Activated CD4-positive, alpha-beta memory T cell treated with anti-CD3 and anti-CD28 coated beads for 36 hours (primary cell): ENCODE measurements at places on chromosomes 3 and 15. TPM values are rescaled to one million over a fixed set of nuclear protein-coding genes. Genes with fewer than 3 reads are reported as not detected.
A peak's percentile ranks its signal among the peaks of the same experiment; 100 is the strongest.

DNA sequence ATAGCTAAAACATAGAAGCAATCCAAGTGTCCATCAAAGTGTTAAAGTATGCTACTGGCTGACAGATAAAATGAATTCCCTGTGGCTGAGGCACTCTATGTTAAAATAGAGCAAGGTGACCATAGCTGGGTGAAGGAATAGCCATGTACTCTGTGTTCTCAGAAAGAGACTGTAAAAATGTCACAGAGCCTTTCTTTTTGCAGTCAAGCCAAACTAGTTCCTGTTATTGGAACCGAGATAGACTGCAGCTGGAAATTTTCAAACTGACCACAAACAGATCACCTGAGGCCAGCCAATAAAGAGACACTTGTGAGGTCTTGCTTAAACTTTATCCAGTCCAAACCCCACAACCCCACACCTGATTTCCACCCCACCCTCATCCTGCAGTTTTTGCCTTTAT lies 422.8 kb upstream of the NAALADL2 start:
- DNase-seq: no peak

The RTP4 gene
- total RNA-seq: 1.7 TPM

GRCh38 chr3:4030624-4031023 lies 231.4 kb downstream of the LRRN1 start:
- no peak for DNase-seq

- no peak for DNase-seq
Observed at GRCh38 chr15:78396976-78397375, 41.0 kb upstream of the IREB2 start.

The ZBED2 gene
- 609 TPM for total RNA-seq

The THRB gene
- total RNA-seq: not detected

The DAZL gene
- total RNA-seq: not detected

The LDHAL6B gene
- total RNA-seq: not detected

DNA sequence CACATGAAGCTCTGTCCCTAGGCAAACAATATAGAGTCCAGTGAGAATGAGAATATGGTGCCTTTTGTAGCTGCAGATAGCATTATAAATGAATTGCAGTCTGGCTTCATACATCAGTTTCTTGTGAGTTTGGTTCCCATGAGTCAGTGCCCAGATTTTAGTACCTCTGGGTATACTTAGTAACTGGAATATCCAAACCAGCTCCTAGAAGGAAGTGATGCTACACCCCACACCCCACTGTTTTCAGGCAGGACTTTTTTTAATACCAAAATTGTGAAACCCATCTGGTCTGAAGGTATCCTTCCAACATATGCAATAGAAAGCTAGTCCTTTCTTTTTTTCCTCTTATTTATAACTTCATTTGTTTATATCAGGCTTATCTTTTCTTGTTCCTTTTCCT lies 42.1 kb upstream of the FOXP1 start:
- DNase-seq: no peak

DNA sequence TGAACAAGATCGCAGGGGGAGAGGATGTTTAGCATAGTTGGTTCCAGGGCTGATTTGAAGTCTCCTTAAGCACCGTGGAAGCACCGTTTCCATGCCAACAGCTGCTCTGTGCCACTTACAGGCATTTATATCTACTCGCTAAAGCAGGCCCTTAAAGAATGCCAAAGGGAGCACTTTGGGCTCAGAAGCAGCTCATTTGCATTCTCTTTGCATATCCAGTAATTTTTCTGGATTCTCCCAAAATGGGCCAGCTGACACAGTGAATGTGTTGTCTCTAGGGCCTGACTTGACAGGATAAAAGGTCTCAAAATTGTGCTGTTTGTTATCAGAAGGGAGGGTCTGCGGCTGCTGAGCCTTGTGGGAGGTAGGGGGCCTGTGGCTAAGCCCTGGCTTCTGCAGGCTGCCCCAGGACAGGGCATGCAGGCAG lies 138.6 kb downstream of the FBLN2 start:
- DNase-seq: no peak

- no peak for DNase-seq
Observed at GRCh38 chr3:65617787-65618186, 420.9 kb downstream of the MAGI1 start.

The CHST2 gene
- 4.5 TPM for total RNA-seq

The PPM1L gene
- total RNA-seq: 2.7 TPM

GRCh38 chr3:71183549-71183948 lies 400.0 kb downstream of the FOXP1 start:
- DNase-seq: no peak

GRCh38 chr3:118501152-118501551 lies 533.5 kb downstream of the IGSF11 start:
- DNase-seq: no peak

GRCh38 chr3:52483577-52484381 lies 11.4 kb upstream of the STAB1 start:
- no peak for DNase-seq

- DNase-seq: no peak
Observed at GRCh38 chr3:159616234-159616825, 372.3 kb upstream of the IL12A start.

- no peak for DNase-seq
Observed at GRCh38 chr15:44366971-44367370, 60.5 kb upstream of the CTDSPL2 start.

DNA sequence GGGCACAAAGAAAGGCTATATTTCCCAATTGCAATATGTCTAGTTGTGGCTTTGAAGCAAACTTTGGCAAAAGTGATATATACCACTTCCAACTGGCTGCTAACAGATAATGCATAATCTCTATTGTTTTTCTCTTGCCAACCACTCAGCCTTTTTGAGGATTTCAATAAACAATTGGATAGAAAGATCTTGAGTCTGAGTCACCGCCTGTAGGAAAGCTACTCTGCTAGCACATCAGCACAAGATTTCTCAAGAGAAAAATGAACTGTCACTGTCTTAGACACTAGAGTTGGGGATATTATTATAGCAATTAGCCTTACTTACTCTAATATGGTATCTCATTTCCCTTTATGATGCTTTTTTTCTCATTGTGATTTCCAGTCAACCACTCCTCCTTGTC lies 119.7 kb downstream of the SST start:
- no peak for DNase-seq

DNA sequence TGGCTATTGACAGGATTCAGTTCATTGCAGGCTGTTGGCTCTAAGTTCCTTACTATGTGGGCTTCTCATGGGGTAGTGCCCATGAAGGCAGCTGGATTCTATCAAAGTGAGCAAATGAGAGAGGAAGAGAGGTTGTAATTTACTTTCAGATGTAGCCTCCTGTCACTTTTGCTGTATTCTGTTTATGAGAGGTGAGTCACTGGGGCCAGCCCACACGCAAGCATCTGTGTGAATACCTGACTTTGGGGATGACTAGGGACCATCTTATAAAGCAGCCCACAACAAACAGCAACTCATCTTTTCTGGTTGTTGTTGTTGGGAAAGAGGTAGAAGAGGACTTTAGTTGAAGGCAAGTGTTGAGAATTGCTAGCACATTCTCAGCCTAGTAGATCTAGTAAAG lies 506.3 kb upstream of the GRM7 start:
- DNase-seq: no peak

The RTP1 gene
- total RNA-seq: not detected

DNA sequence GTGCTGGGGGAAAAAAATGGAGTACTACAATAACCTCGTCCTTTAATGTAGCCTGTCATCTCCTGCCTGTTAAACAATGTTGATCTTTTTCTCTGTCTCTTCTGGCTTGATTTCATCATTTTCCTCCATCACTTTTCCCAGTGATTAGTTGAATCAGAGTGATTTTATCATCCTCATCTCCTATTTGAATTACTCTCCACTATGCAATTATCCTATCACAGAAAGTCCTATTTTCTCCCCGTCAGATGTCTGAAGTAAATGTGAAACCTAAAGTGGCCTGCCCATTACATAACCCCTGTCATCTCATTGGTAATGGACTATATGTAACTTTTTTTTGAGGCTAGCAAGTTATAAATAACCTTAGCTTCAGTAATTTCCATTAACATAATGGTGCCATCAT lies 201.8 kb downstream of the CACNA2D3 start:
- no peak for DNase-seq

- DNase-seq: no peak
Observed at GRCh38 chr15:94015324-94015723, 216.0 kb upstream of the MCTP2 start.

- no peak for DNase-seq
Observed at GRCh38 chr3:172159962-172160538, 120.7 kb downstream of the FNDC3B start.

GRCh38 chr3:192830291-192831110 lies 87.2 kb downstream of the MB21D2 start:
- DNase-seq: no peak

DNA sequence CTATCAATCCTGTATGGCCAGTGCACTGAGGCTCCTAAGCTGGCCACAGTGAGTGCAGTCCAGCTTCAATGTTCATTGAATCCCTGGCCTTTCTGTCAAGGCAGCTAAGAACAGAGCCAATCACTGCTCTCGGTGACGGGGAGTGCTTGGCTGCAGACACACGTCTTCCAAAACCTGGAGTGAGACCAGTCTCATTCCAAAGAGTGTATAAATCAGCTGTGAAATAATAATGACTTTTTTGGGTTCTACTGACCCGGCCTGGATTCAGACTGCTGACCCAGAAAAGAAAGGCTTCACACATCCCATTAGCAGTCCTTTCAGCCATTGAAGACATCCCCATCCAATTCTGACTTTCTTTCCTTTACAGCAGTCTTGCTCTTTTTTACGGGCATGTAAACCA lies 665.5 kb downstream of the GBE1 start:
- DNase-seq: no peak

The DUOXA1 gene
- total RNA-seq: 0.19 TPM

DNA sequence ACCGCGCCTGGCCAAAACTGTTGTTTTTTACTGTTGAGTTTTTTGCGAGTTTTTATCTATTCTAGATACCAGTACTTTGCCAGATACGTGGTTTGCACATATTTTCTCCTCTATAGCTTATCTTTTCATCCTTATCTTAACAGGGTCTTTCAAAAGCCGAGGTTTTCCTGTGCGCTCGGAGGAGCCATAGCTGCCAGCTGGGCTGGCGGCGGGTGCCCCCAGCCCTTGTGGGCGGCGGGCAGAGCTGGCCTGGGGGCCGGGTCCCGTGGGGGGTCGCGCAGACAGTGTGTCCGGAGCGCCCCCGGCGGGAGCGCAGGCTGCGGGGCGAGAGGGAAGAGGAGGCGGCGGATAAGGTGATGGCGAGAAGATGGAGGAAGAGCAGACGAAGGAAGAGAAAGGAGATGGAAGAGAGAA lies 11.1 kb upstream of the EIF4A2 start:
- DNase-seq: no peak

DNA sequence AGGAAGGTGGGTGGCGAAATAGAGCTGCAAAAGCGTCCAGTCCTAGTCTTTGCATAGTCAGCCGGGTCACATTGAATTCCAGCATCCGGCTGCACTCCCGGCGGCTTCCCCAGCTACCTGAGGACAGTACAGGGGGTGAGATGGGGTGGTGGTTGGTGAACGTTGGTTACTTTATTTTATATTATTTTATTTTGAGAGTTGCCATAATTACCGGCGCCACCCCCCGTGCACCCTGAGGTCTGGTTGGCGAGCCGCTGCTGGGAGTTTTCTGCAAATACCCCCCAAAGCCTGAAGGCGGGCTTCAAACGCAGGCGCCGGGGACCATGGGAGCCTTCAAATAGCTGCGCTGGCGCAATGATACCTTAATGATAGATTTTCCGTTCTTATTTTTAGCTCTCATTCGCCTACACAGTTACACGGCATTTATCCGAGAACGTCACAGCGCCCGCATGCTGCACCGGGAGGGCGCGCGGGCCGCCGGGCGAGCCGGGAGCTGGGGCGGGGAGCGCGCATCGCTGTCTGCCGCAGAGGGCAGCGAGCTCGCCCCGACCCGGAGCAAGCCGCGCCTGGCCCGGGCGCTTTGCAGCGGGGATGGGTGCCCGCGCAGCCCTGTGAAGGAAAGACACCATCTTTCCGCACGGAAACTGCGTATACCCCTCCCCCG lies 756 bp upstream of the RASGRF1 start:
- DNase-seq: peak; percentile 26

- no peak for DNase-seq
Observed at GRCh38 chr15:85333132-85333831, 47.1 kb upstream of the AKAP13 start.

The AGTR1 gene
- total RNA-seq: not detected

- DNase-seq: no peak
Observed at GRCh38 chr3:146214493-146214892, 36.4 kb downstream of the PLSCR4 start.
